ENCODE measurements at places on chromosomes 1 and 21.
A peak's percentile ranks its signal among the peaks of the same experiment; 100 is the strongest.

- no peak for DNase-seq
Observed at GRCh38 chr1:214330222-214330621, 49.3 kb downstream of the SMYD2 start.

DNA sequence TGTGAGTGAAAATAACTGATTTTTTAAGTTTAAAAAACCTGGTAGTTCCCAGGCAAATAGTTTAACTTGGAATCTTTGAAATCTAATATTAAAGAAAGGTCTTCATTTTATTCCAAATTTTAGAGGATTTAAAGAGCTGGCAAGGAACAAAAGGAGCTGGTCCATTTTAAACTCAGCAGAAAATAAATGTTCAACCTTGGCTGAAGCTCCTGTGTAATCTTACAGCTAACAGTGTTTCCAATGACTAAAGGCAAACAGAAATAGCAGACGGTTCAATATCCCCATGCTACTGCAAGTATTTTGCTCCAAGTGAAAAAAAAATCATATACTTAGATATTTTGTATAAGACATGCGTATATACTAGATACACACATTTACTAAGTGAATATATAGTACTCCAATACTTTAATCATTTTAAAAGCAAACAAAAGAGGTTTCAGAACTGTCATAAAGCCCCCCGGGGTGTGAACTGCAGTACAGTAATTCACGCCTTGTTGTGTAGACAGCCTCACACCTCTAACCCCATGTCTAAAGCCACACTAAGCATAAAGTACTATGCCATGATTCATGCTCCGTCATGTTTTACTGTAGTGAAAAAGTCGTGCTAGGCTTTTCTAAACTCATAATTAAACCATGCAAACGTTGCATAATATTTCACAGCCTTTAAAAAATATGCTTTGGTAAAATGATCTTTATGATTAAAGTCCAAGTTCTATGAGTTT lies 132.2 kb downstream of the CLIC6 start:
- no peak for DNase-seq

DNA sequence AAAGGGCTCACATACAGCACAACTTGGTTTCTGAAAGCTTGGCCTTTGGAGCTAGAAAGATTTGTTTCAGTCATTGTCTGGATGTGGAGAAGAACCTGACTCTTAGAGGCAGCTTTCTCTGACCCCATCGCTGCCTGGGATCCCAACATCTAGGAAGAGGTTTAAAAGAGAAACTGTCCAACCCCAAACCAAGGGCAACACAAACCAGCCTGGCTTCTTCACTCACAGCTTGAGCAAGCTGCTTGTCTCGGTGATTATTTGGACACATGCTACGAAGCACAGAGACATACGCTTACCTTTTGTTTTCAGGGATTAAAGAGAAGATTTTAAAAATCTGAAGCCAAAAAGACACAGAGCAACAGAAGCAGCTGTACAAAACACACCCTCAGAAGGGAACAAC lies 109.8 kb downstream of the ETS2 start:
- DNase-seq, result no peak

DNA sequence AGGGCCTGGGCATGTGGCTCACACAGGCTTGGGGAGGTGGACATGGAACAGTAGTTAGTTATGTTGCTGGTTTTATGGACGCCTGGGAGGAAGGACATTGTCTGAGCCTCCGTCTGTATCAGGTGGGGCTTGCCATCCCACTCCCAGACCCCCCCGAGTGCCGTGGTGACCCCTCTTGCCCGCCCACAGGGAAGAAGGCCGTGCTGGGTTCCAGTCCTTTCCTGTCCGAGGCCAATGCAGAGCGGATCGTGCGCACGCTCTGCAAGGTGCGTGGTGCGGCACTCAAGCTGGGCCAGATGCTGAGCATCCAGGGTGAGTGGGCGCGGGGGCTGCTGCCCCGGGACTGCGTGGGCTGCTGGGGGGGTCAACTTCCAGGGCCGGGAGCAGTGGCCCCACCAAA lies 41.7 kb downstream of the COQ8A start:
- no peak for DNase-seq

- peak; percentile 26 for DNase-seq
Observed at GRCh38 chr1:156118177-156118868, 3.8 kb downstream of the LMNA start.

DNA sequence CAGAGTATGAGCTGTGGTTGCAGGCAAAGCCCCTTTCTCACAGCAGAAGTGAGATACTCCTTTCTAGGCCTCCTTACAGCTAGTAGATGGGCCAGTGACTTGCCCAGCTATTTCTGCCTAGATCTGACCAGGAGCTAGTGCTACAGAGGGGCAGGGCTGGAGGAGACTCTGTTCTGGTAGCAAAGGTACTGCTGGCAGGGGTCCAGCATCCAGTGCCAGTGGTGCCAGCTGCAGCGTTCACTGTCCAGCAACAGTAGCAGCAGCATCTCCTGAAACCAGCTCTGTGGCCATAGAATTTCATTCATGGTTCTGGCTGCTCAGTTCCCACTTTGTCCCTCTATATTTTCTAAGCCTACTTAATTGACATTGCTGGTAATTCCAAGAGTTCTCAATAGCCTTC lies 62.5 kb upstream of the CNN3 start:
- DNase-seq, result no peak

DNA sequence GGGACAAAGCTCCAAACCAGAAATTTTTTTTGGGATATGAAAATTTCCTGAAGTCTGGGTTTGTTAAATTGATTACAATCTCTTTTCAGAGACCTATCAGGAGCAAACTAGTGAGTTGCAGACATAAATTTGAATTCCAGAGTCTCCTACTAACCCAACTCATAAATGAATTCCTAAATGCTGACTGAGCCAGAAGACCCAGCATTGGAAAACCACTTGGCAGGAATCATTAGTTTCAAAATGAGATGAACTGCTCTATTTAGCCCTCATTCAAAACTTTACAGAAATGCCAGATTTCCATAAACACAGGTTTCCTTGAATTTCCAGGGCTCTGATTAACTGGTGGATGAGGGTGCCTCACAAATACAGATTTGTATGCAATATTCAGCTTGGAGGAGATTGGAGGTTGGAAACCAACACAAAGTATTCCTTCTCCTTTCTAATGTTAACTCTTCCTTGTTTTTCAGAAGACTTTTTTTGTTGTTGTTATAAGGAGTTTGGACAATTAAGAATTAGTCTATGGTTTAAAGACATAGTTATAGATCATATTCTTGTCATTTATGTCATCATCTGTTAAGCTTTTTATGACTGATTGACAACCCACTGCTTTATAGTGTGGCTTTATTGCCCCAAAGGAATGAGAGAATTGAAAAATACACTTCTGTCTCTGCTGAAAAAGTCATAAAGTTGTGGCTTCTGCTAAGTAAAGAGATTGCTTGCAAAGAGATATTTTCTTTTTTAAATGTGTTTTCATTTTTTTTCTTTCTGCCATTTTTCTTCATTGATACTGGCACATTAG lies 222.8 kb downstream of the HLX start:
- DNase-seq, result no peak

DNA sequence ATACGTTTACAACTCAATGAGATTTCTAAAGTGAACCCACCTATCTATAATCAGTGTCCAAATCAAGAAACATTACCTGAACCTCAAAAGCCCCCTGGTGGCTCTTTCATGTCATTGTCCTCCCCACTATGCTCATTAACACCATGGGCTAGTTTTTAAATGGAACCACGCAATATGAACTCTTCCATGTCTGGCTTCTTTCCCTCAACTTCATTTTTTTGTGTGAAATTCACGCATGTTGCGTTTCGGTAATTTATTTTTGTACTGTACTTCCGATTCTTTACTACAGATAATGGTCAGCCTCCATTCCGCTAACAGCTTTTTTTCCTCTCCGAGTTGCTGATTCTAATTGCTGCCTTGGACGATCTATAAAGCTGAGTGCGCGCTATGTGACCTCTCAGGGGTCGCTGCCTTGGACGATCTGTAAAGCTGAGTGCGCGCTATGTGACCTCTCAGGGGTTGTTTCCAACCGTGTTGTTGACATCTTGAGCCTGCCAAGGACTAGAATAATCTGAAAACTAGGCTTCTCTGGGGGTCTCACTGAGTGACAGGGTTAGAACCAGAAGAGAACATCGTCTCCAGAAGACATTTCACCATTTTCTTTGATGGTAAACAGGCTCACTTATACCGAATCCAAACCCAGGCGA lies 1.1 kb upstream of the CACYBP start:
- peak; percentile 82 for DNase-seq

DNA sequence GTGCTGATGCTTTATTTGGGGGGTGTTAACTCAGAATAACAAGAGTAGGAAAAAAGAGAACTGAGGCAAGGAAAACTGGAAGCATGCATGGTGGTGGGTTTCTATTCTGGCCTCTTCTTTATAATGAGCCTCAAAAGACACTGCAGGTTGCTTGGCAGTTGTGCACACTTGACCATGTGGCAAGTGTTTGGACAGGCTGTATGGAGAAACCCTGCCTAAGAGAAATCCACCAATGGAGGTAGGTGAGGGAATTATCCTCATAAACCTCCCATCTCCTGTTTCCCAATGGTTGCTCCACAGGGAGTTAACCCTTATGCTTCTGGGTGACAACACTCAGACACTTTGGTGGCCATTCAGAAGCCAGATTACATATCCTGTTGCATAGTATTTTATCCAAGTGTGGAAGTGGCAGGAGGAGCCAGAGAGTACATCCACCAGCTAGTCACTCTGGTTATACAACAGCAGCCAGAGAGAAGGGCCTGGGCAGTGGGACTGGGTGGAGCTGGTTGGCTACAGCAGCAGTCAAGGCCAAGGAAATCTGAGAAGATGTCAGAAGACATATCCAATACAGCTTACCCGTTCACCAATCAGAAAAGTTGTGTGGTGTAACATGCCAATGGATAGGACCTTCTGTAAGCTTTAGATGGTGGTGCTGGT lies 16.4 kb upstream of the VASH2 start:
- DNase-seq, result no peak

- no peak for DNase-seq
Observed at GRCh38 chr1:61337037-61337436, 254.7 kb downstream of the NFIA start.

DNA sequence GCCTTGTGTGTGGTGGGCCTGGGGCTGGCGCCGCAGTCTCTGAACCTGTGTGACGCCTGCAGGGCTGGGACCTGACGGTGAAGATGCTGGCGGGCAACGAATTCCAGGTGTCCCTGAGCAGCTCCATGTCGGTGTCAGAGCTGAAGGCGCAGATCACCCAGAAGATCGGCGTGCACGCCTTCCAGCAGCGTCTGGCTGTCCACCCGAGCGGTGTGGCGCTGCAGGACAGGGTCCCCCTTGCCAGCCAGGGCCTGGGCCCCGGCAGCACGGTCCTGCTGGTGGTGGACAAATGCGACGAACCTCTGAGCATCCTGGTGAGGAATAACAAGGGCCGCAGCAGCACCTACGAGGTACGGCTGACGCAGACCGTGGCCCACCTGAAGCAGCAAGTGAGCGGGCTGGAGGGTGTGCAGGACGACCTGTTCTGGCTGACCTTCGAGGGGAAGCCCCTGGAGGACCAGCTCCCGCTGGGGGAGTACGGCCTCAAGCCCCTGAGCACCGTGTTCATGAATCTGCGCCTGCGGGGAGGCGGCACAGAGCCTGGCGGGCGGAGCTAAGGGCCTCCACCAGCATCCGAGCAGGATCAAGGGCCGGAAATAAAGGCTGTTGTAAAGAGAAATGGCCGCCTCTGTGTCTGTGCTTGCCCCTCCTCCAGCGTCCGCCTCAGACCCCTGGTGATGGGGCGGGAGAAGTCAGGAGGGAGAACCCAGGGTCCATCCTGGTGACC lies 788 bp downstream of the ISG15 start:
- DNase-seq, result peak; percentile 46

DNA sequence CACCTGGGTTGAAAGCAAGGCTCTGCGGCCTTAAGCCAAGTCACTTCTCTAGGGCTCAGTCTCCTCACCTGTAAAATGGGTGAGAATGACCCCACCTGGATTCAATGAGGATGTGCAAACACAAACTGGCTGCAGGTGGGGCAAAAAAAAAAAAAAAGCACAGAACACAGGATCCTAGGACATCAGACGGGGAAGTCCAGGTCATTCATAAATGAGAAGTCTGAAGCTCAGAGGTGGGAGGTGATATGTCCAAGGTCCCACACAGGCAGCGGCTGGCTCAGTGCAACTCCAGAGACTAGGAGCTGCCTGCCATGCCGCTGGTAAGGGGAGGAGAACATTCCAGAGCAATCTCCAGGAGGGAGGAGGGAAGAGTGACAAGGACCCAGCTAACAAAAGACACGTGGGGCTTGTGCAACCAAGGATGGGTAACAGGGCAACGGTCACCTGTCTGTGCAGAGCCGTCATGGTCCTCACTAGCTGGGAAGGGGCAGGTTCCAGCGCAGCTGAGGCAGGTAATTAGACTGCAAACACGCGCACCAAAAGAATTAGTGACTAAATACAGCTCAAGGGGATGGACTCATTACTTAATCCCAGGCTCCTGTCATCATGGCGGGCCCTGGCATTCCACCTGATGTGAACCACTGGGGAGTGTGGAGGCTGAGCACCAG lies 19.5 kb downstream of the IFFO2 start:
- DNase-seq, result no peak

- DNase-seq, result no peak
Observed at GRCh38 chr1:221625026-221625425, 116.9 kb downstream of the DUSP10 start.

DNA sequence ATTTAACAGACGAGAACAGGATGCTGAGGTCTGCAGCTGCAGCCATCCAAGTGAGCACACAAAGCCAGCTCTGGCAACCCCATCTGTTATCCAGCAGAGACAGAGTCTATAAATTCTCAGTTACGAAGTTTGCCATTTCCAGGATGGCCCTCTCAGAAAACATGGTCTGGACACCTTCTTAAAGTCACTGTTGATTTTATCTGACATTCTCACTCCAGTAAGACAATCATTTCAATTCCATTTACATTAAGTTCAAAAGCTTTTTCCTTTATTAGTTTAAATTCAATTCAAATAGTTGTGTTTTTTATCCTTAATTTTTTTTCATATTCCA lies 125.5 kb downstream of the DMRTB1 start:
- DNase-seq, result no peak

GRCh38 chr1:24091971-24092482 lies 19.9 kb downstream of the MYOM3 start:
- no peak for DNase-seq

- no peak for DNase-seq
Observed at GRCh38 chr1:45490121-45490625, 790 bp downstream of the TESK2 start.

DNA sequence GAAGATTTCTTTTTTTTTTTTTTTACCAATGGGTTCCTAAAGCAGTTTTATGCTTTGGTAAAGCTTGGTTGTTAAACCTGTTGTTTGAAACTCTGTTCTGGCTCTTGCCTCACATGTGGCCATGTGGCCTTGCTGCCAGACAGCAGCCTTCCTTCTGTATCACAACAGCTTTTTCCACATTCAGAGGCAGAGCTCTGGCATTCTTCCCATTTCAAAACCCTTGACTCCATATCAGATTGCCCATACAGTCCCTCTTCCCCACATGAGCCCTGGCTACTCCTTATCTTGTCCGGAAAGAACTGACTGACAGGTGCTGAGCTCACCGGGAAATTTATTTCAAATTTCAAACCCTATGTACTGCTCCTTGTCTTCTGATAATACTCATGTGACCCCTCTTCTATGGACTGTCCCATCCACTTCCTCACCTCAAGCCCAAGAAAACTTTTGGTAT lies 38.5 kb upstream of the LAX1 start:
- DNase-seq, result no peak

- DNase-seq, result no peak
Observed at GRCh38 chr1:182677397-182678098, 6.8 kb downstream of the RGS8 start.

All from CD4-positive, alpha-beta T cell treated with Interleukin-12 subunit alpha and Interleukin-12 subunit beta, for 1 hour (primary cell).